Vagina (tissue), 2 donors: ENCODE measurements at places on chromosomes 5 and 9. TPM values are rescaled to one million over a fixed set of nuclear protein-coding genes. Genes with fewer than 3 reads are reported as not detected.

GRCh38 chr5:79285285-79285684 is 49.4 kb downstream of the JMY start:
- no peak for DNase-seq

GRCh38 chr5:140569197-140569596 is 4.6 kb downstream of the SLC35A4 start:
- DNase-seq: no peak

DNA sequence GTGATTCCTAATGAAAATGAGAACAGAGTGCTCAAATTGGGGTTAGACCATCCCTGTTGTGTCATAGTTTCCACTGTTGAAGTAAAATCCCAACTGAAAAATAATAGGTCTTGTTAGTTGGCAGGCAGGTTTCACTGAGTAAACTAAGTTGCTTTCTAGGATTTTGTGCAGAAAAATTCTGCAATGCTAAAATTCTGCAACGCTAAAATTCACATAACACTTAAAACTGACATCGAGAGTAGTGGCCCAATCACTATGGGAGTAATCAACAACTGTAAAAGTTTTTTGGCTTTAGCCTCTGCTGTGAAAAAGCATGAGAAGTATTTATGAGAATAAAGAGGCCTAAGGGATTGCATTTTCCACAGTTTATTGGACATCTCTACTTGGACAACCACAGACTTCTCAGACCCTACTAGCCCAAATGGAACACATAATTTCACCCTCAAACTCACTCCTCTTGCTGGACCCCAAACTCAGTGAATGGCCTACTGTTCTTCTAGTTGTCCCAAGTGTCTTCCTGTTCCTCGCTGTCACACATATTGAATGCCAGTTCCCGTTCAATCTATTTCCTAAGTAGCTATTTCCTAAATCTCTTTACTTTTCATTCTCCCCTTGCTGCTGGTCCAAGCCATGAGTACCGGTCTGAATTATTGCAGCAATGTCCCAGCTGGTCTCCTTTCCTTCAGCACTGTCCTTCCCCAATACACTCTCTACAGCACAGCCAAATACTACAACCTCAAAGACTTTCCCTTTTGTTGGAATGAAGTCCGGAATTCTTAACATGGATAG is 355.4 kb downstream of the PDE4D start:
- no peak for DNase-seq

C1QTNF2 gene
- 1.7 TPM for total RNA-seq

PTPN3 gene
- total RNA-seq: 15.5 TPM

DBH gene
- 12.0 TPM for total RNA-seq
